Left ventricle myocardium inferior (tissue), 1 donor: ENCODE measurements at places on chromosomes 16 and 17.

DNA sequence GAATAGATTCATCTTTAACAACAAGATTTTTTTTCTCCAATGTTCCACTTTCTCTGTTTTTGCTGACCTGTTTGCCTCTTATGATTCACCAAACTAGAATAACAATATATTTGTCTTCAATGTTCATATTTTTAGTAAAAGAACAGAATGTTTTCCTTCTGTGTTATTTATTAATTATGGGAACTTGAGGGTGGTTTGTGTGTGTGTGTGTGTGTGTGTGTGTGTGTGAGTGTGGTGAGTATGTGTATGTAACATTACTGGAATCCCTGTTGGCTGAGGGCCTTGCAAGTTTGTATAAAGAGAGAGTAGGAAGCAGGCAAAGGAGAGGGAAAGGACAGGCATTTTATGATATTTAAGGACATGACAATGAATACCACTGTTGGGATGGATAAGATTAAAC is 13.8 kb downstream of the STXBP4 start:
- DNase-seq = no peak
- no peak overlapping the region for H3K27ac ChIP-seq
- no peaks in the 10 kb centered on the region for H3K4me1 ChIP-seq
- no peaks in the 10 kb centered on the region for H3K27me3 ChIP-seq
- no peak overlapping the region for H3K4me3 ChIP-seq
- H3K36me3 ChIP-seq = peaks cover 9% of the 10 kb centered on the region

DNA sequence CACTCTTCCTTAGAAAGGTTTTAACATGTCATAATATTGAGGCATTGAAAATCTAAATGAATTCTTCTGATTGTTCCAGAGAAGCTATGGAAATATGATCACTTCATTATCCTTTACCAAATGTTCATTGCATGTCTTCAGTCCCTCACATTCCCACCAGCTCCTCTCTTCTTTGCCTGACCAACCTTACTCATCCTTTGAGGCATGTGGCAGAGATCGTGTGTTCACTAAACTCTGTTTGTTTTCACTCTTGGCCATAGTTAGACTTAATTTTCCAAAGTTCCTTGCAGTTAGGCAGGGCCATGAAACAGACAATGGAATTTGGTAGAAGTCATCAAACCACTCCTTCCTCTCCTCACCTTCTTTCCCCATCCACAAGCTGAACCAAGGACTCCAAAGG is 266.5 kb upstream of the HSBP1 start:
- H3K4me3 ChIP-seq = no peak overlapping the region
- no peaks in the 10 kb centered on the region for H3K36me3 ChIP-seq
- H3K27ac ChIP-seq = no peak overlapping the region
- no peaks in the 10 kb centered on the region for H3K4me1 ChIP-seq
- no peak for DNase-seq

DNA sequence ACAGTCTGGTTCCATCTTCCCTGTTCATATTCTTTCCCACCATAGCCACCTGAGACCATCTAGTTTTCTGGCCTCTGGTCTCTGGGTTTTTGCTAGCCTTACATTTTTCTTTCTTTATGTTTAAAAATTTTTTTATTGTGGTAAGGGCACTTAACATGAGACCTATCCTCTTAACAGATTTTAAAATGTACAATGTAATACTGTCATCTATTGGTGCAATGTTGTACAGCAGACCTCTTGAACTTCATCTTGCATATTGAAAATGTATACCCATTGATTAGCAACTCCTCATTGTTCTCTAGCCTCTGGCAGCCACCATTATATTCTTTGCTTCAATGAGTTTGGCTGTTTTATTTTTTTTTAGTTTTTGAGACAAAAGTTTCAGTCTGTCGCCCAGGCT is 39.2 kb downstream of the ITGAM start:
- no peaks in the 10 kb centered on the region for H3K4me1 ChIP-seq
- H3K36me3 ChIP-seq = no peaks in the 10 kb centered on the region
- no peak overlapping the region for H3K4me3 ChIP-seq
- no peak for DNase-seq

DNA sequence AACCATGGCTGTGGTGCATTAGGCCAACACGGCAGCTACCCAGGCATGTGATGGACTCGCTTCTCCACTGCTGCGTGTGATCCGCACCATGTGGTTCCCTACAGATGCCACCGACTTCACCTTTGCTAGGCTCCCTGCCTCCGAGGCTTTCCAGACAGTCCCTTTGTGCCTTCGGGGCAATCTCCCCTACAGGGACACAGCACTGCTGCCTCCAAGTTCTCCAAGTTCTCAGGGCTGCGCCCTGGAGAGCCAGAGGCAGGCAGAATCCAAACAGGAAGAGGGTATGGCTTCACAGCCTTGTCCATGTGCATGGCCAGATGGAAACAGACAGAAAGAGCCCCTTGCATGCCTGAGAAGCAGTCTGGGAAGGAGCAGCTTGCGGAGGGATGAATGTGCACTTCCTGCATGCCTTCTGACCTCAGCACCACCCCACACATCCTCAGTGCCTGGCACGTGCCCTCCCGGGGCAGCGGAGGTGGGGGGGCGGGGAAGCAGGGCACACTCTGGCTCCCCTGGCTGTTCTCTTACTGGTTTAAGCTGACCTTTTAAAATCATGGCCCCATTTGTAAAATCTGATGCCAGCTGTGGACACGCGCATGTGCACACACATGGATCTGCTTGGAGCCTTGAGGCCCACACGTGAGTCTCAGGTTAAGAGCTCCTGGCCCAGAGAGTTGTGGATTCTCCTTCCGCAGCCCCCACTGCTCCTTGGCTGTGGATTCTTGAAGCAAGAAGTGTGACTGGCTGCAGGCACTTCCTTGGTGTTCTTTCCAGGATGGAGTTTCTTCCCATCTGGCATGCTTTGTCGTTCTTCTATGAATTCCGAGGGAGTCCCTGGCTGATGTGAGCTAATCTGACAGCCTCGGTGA is 55.3 kb upstream of the MTSS2 start:
- H3K4me1 ChIP-seq = peaks cover 66% of the 10 kb centered on the region
- H3K27ac ChIP-seq = peak overlapping the region; percentile 18
- DNase-seq = no peak
- no peak overlapping the region for H3K4me3 ChIP-seq
- H3K36me3 ChIP-seq = peaks cover 17% of the 10 kb centered on the region

GRCh38 chr17:75873587-75874322 is 4.6 kb downstream of the TRIM47 start:
- H3K27ac ChIP-seq = peak overlapping the region; percentile 96
- H3K27me3 ChIP-seq = no peaks in the 10 kb centered on the region
- H3K4me3 ChIP-seq = no peak overlapping the region
- DNase-seq = no peak
- H3K36me3 ChIP-seq = peaks cover 28% of the 10 kb centered on the region

GRCh38 chr17:37844158-37844976 is 79.8 kb upstream of the TBC1D3K start:
- peak overlapping the region; percentile 39 for H3K4me3 ChIP-seq
- DNase-seq = peak; percentile 51
- H3K27ac ChIP-seq = no peak overlapping the region

GRCh38 chr16:4535627-4536108 is 2.9 kb downstream of the CDIP1 start:
- no peaks in the 10 kb centered on the region for H3K27me3 ChIP-seq
- H3K36me3 ChIP-seq = peaks cover 18% of the 10 kb centered on the region
- H3K4me1 ChIP-seq = peaks cover 71% of the 10 kb centered on the region
- DNase-seq = no peak
- peak overlapping the region; percentile 80 for H3K27ac ChIP-seq

DNA sequence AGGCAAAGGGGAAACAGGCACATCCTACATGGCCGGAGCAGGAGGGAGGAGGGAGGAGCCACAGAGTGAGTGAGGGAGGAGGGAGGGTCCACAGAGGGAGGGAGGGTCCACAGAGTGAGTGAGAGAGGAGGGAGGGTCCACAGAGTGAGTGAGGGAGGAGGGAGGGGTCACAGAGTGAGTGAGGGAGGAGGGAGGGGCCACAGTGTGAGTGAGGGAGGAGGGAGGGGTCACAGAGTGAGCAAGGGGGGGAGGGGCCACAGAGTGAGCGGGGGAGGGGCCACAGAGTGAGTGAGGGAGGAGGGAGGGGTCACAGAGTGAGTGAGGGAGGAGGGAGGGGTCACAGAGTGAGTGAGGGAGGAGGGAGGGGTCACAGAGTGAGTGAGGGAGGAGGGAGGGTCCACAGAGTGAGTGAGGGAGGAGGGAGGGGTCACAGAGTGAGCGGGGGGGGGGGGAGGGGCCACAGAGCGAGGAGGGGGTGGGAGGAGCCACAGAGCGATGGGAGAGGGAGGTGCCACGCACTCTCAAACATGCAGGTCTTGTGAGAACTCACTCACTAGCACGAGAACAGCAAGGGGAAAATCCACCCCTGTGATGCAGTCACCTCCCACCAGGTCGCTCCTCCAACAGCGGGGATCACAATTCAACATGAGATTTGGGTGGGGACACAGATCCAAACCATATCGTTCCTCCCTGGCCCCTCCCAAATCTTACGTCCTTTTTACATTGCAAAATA is 24.3 kb upstream of the CDH15 start:
- H3K27ac ChIP-seq = no peak overlapping the region
- H3K36me3 ChIP-seq = peaks cover 75% of the 10 kb centered on the region
- no peaks in the 10 kb centered on the region for H3K4me1 ChIP-seq
- no peaks in the 10 kb centered on the region for H3K27me3 ChIP-seq
- DNase-seq = no peak
- no peak overlapping the region for H3K4me3 ChIP-seq

DNA sequence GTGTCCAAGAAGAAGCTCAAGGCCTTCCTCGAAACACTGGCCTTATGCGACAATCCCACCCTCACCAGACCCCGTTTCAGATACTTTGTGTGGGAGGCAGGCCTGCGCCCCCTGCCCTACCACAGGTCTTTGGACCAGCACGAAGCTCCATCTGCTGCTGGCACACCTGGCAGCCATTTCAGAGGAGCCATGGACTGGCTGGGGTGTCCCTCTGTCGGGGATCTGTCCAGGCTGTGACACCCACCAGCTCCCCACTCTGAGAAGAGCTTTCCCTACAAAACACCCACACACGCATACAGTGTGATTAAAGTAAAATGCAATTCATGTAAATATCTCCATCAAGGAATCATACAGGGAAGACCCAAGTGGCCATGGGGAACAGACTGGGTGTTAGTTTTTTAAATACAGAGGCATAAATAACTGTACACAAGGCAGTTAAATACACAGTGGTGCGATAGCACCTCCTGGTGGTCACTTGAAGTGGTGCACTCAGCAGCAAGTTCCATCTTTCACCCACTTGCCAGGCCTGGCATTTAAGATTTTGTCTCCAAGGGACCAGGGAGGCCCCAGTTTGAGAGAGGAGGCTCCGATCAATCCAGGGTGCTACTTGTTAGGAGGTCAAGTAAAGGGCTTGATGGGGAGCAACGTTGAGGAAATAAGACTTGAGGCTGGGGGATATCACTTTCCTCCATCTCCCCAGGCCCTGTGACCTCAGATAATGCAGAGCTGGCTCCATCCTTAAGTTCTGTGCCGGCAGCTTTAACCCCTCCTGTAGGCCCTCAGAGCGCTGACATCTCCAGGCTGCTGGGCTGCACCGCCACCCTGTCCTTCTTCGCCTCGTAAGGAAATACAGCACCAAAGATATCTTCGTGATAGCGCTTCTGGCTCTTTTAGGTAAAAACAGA is 43.6 kb downstream of the NOS2 start:
- peaks cover 9% of the 10 kb centered on the region for H3K27me3 ChIP-seq
- no peak overlapping the region for H3K4me3 ChIP-seq
- H3K36me3 ChIP-seq = no peaks in the 10 kb centered on the region
- DNase-seq = no peak

DNA sequence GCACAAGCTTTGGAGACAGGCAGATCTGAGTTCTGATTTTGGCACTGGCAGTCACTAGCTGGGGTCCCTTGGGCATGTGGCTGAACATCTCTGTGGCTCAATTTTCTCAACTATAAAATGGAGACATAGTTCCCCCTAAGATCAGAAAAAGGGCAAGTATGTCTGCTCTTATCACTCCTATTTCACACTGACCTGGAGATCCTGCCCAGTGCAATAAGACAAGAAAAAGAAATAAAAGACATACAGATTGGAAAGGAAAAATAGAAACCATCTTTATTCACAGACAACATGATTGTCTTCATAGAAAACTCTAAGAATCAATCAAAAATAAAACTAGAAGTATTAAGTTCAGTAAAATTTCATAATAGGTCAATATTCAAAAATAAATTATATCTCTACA is 56.0 kb upstream of the LHX1 start:
- H3K4me1 ChIP-seq = no peaks in the 10 kb centered on the region
- H3K4me3 ChIP-seq = no peak overlapping the region
- no peak for DNase-seq
- H3K36me3 ChIP-seq = no peaks in the 10 kb centered on the region
- H3K27ac ChIP-seq = no peak overlapping the region
- H3K27me3 ChIP-seq = peaks cover 100% of the 10 kb centered on the region

GRCh38 chr16:12573730-12574383 is 229.8 kb downstream of the CPPED1 start:
- no peak overlapping the region for H3K4me3 ChIP-seq
- peaks cover 9% of the 10 kb centered on the region for H3K27me3 ChIP-seq
- peak; percentile 34 for DNase-seq
- peaks cover 13% of the 10 kb centered on the region for H3K36me3 ChIP-seq
- H3K4me1 ChIP-seq = no peaks in the 10 kb centered on the region

DNA sequence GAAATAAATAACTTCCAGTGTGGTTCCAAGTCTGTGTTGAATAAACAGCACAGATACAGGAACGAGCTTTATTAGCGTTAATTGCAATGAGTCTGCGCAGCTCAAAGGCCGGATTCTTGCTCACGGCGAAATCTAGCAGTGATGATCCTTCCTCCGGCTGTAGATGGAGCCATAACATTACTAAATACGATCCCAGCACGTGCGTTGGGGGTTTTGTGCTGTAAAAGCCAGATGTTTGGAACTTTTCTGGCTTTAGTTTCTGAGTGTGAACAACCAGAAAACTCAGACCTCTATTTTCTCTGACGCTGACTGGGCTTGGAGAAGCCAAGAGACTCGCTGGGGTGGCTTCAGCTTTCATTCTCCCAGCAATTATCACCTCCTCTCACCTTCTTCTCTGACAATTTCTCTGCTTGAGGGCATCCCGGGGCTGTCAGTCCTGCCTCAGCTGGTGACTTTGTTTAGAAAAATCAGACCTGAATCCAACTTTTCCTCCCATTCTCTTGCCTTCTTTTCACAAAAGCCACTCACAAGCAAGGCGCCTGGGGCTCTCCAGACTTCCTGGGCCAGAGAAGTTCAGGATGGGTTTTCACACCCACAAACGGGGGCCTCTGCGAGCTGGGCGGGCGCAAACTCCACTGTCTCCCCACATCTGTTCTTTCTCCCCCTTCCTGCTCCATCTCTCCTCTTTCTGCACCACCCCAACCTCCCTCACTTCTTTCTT is 47.1 kb upstream of the AKTIP start:
- H3K36me3 ChIP-seq = no peaks in the 10 kb centered on the region
- no peak overlapping the region for H3K4me3 ChIP-seq
- H3K27me3 ChIP-seq = peaks cover 17% of the 10 kb centered on the region
- no peak overlapping the region for H3K27ac ChIP-seq
- DNase-seq = peak; percentile 23

GRCh38 chr16:24166661-24167528 is 89.2 kb upstream of the CACNG3 start:
- no peak for DNase-seq
- no peak overlapping the region for H3K27ac ChIP-seq
- no peaks in the 10 kb centered on the region for H3K36me3 ChIP-seq
- H3K4me1 ChIP-seq = no peaks in the 10 kb centered on the region
- H3K27me3 ChIP-seq = peaks cover 11% of the 10 kb centered on the region
